ENCODE measurements at places on chromosomes 3 and 15.

DNA sequence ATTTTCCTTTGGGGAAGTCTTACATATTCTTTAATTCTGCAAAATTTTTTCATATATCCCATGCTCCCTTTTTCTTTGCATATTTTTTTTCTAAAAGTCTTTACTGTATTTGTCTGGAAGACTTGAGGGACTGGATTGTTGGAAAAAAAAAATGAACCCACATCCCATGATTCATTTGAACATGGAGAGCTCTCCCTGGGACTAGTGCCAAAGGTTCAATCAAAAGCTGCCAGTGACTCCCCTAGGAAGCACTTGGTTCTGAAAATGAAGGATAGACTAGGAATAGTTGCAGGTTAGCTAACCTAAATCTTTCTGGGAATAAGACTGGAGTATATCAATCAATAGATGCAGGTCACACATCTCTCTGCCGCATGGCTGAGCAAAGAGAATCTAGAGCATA lies 16.4 kb upstream of the BNC1 start:
- no peak for DNase-seq

DNA sequence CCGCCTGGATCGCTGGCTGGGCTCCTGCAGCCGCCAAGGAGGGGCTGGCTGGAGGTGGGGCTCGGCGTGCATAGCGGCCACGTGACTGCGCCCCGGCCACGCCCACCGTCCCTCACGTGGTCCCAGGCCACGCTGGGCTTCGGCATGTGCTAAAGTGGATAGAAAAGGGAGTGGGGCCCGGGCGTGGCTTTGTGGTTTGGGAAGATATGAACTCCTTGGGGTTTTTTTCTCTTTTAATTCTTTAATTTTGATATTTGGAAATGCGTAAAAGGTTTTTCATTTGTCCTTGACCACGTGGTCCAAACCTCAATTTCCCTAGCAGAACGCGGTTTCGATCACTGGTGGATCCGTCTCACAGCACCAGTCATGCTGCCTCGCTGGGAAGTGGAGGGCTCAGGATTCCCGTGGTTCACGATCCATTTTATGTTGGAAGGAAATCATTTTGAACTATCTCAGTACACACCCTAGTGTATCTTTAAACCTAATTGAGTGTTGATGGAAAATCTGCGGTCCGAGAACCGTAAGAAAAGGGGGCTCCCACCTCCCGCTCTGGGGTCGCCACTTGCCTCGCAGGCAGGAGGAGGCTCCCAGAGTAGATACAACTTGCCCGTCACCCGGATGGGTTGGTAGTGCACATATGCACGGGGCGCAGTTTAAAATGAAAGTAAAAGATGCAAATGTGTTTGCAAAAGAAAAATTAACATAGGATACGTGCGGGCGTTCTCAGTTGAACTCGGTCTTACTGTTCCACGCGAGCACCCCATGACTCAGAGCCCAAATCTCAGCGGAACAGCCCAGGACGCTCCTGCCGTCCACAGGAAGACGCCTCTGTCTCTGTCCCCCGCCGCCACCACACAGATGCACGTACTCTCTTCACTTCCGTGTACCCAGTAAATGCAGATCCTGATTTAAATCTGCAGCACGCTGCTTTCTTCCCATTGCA lies 141.9 kb downstream of the PGPEP1L start:
- peak; percentile 67 for DNase-seq

DNA sequence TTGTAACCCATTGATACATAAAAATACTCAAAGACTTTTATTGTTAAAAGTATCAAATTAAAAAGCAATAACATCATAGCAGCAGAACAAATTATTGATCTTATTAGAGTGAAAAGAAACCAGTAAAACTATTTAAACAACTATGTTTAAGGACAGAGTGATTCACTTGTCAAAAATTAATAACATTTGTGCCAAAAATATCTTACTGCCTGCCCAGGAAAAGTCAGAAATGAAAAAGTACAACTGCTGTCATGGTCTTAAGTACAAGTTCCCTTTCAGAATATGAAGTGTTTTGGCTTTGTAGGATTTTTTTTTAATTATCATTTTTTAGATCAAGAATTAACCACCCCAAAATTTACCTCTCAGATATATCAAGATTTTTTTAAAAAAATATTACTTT lies 3.4 kb downstream of the IFT57 start:
- DNase-seq: no peak

GRCh38 chr15:71333136-71333700 lies 217.9 kb downstream of the THSD4 start:
- DNase-seq: no peak

GRCh38 chr3:192259661-192260060 lies 467.7 kb downstream of the FGF12 start:
- DNase-seq: no peak

DNA sequence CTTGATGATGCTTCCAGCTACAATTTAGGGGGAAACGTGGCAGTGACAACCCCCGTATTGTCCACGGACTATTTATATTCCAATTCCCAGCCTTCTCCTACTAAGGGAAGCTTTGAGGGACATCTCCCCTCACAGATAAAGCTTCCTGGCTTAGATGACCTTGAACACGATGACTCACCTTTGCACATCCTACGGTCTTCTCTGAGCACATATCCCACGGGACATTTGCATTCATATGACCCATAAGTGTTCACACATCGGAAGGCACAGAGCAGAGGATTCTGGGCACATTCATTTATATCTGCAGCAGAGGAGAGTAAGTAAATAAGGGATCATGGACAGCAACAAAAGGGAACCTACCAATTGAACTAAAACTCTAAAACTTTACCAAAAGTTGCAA lies 101.5 kb downstream of the DUT start:
- no peak for DNase-seq

DNA sequence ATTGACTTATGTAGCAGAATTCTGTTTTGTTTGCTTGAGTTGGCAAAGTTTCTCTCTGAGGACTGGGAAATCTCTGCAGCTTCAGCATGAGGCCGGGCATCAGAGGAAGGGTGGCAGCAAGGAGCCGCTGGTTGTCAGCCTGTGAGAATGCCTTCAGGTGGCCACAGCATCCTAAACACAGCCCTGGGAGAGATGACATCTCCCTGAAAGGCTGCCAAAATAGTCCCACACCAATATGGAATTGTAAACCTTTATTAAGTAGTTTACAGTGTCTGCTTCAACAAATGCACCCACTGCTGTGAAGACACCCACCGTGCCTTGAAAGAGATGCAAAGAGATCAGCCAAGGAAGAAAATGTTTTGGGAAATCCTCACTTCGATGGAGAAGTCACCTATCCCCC lies 609.7 kb upstream of the ARRDC4 start:
- DNase-seq: no peak

GRCh38 chr3:48338635-48339034 lies 5.2 kb upstream of the SPINK8 start:
- no peak for DNase-seq

- no peak for DNase-seq
Observed at GRCh38 chr15:78282324-78282723, 17.1 kb downstream of the SKIC8 start.

Measured in GM06990 (cell line).